ENCODE measurements at places on chromosomes 12 and 14. TPM values are rescaled to one million over a fixed set of nuclear protein-coding genes. Genes with fewer than 3 reads are reported as not detected.

Gene ITGB7
- not detected for polyA plus RNA-seq

Gene SLC6A13
- 6.5 TPM for polyA plus RNA-seq

Gene INHBC
- not detected for polyA plus RNA-seq

Gene RFX4
- polyA plus RNA-seq, result 5.7 TPM

Gene TARBP2
- 5.7 TPM for polyA plus RNA-seq

Gene A2M
- 11.0 TPM for polyA plus RNA-seq

Gene PPP1R36
- 0.19 TPM for polyA plus RNA-seq

Gene FAM222A
- polyA plus RNA-seq, result 45.3 TPM

Gene AGAP2
- 0.48 TPM for polyA plus RNA-seq

Gene STRN3
- 211 TPM for polyA plus RNA-seq

Gene CTSG
- not detected for polyA plus RNA-seq

Gene C12orf54
- polyA plus RNA-seq, result not detected

Gene EML5
- polyA plus RNA-seq, result 1.4 TPM

Gene CLEC2D
- polyA plus RNA-seq, result 4.9 TPM

Gene RPGRIP1
- 0.74 TPM for polyA plus RNA-seq

Gene FAM216A
- polyA plus RNA-seq, result 69.0 TPM

Gene RAB15
- polyA plus RNA-seq, result 13.8 TPM

Gene TAMALIN
- polyA plus RNA-seq, result 2.5 TPM

Gene WNT5B
- polyA plus RNA-seq, result not detected

Gene ARG2
- polyA plus RNA-seq, result 40.1 TPM

Gene AICDA
- polyA plus RNA-seq, result not detected

Gene ARHGAP9
- polyA plus RNA-seq, result not detected

Gene MYBPC1
- 0.60 TPM for polyA plus RNA-seq

Gene SMCO2
- polyA plus RNA-seq, result not detected

Gene PYM1
- 19.0 TPM for polyA plus RNA-seq

Gene CCDC197
- not detected for polyA plus RNA-seq

Gene PLXNC1
- 3.8 TPM for polyA plus RNA-seq

Gene KRT82
- polyA plus RNA-seq, result not detected

Gene IFT81
- 20.6 TPM for polyA plus RNA-seq

Gene RASAL1
- 5.5 TPM for polyA plus RNA-seq

Gene MORN3
- polyA plus RNA-seq, result 1.4 TPM

Gene GPRC5D
- polyA plus RNA-seq, result not detected

Gene RDH12
- polyA plus RNA-seq, result 21.6 TPM

Gene ASB2
- polyA plus RNA-seq, result not detected

Gene PLBD1
- polyA plus RNA-seq, result 0.98 TPM

Gene LGR5
- polyA plus RNA-seq, result not detected

Gene MIS18BP1
- polyA plus RNA-seq, result 4.5 TPM

Gene CLEC7A
- not detected for polyA plus RNA-seq

Gene FAM186B
- 0.24 TPM for polyA plus RNA-seq

Gene SOX5
- polyA plus RNA-seq, result 19.5 TPM

Gene TMEM132D
- polyA plus RNA-seq, result not detected

Gene GMPR2
- polyA plus RNA-seq, result 57.3 TPM

Gene RNASE3
- 2.3 TPM for polyA plus RNA-seq

Gene TTC9
- polyA plus RNA-seq, result 1.1 TPM

Gene GPR162
- 3.8 TPM for polyA plus RNA-seq

Gene KRT74
- 0.35 TPM for polyA plus RNA-seq

Gene RABGGTA
- polyA plus RNA-seq, result 13.6 TPM

Gene AQP6
- polyA plus RNA-seq, result not detected

Data from Purkinje cell (primary cell).